ENCODE measurements at places on chromosomes 3 and 15.

DNA sequence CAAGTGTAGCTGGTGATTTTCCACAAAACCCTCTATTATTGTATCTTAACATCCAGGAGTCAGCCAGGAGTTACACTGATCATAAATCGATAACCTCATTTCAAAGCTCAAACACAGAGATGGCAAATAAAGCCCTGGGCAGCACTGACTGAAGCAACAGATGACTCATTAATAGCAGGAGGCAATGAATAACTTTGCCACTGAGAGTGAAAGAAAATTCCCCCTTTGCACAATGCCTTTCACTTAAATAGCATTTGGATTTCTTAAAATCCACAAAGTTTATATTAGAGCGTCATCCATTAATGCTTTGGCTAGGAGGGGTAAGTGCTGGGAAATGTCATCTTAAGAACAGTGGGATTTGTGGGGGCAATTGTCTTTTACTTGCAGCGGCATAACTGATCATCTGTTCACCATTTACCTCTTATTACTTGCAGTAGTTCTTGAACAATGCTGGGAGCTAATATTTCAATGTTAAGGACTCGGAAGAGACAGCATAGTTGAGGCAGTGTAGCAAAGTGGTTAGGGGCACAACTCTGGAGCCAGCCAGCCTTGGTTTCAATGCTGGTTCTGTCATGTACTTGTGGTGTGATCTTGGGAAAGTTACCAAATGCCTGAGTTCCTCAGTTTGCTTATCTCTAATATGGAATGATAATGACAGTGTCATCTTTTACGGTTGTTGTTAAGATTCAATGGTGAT lies 630.4 kb upstream of the TBL1XR1 start:
- peak; percentile 91 for DNase-seq

- peak; percentile 17 for DNase-seq
Measured at GRCh38 chr3:4528819-4529600, 35.9 kb downstream of the ITPR1 start.

- no peak for DNase-seq
Measured at GRCh38 chr3:126941721-126942270, 41.1 kb upstream of the PLXNA1 start.

DNA sequence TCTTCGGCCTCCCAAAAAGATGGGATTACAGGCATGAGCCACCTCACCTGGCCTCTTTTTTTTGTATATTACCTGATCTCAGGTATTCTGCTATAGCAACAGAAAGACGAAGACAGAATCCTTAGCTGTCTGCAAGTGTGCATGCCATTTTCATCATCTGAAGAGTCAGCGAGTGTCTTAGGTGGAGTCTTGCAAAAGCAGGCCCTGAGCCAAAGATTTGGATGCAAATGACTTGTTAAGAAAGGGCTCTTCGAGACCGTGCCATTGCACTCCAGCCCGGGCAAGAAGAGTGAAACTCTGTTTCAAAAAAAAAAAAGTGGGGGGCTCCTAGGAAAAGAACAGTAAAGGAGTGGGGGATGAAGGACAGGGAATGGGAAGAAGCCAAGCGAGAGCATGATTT lies 10.2 kb upstream of the TRIM69 start:
- DNase-seq: peak; percentile 15

- DNase-seq: no peak
Measured at GRCh38 chr3:11495948-11496557, 147.7 kb downstream of the VGLL4 start.

- no peak for DNase-seq
Measured at GRCh38 chr15:100986158-100986896, 67.2 kb downstream of the LRRK1 start.

DNA sequence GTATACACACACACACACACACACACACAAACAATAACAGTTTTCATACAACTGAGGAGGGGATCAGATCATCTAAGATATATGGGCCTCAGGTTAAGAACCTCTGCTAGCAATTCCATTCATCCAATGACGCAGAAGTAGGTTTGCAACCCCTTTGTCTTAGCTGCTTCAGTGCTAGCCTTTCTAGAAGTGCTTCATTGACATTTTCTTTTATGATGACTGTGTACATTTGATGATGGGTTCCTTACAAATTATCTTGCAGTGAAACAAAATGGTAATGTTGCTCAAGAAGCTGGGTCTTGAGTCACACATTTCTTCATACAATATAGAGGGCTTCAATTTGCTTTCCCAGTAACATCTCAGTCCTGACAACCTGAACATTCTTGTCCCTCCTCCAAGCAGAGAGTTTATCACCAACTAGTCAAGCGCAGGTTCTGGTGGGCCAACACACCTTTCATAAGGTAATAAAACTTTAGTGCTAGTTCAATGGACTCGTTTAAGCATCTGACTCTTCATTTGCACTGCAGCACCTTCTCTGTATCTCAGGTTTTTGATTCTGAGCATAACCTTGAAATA lies 269.5 kb downstream of the CNTN3 start:
- no peak for DNase-seq

DNA sequence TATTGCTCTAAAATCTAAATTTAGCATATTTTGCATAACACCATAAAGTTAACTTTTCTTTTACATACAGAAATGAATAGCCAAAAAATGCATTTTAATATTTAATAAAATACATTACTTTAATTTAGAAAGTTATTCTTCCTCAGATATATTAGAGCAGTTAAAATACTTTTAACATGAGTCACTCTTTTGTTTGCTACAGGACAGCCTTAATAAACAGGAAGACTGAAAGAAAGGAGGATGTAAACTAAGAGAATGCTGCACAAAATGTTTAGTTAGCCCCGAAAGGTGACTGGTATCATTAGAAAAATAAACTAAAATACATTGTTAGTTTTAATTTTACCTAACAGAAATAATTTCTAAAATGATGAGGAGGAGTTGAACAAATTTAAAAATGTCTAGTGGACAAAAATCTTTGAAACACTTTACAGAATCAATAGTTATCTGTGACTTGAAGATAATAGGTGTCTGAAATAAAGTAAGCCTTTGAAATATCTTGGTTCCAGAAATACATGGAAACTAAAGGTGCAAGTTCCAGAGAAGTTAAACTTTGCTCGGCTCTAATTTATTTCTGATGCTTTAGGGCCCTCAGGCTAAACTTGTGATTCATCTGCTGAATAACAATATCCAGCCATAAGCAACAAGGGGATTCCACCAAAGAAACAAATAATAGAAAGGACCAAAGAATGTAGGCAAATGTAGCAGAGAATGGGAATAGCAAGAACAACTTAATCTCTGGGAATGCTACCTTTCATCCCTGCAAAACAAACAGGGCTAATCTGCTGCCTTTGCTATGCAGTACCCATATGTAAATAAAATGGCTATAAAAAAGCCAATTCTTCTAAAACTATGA lies 138.3 kb upstream of the UBP1 start:
- DNase-seq: peak; percentile 23

Data from fibroblast of gingiva (primary cell).